Activated CD4-positive, alpha-beta memory T cell treated with anti-CD3 and anti-CD28 coated beads for 36 hours (primary cell): ENCODE measurements at places on chromosomes 6 and 20. TPM values are rescaled to one million over a fixed set of nuclear protein-coding genes. Genes with fewer than 3 reads are reported as not detected.
A peak's percentile ranks its signal among the peaks of the same experiment; 100 is the strongest.

DNA sequence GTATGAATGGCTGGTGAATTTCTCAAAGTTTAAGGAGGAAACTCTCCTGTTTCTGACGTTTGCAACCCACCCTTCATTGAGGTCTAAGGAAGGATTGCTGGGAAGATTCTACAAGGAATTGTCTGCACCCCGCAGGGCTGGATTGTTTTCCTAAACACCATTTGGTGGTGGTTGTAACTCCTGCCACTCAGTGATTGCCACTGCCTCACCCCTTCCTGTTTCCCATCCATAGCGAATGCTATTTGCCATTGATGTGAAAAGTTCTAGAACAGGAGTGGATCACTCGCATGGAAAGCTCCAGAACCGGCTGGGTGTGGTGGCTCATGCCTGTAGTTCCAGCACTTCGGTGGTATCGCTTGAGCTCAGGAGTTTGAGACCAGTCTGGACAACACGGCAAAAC lies 8.7 kb upstream of the DSP start:
- H3K27me3 ChIP-seq = peaks cover 25% of the 10 kb centered on the region
- DNase-seq = no peak
- no peak overlapping the region for H3K4me3 ChIP-seq
- no peak overlapping the region for H3K27ac ChIP-seq
- no peaks in the 10 kb centered on the region for H3K36me3 ChIP-seq

Gene MLN
- not detected for total RNA-seq

DNA sequence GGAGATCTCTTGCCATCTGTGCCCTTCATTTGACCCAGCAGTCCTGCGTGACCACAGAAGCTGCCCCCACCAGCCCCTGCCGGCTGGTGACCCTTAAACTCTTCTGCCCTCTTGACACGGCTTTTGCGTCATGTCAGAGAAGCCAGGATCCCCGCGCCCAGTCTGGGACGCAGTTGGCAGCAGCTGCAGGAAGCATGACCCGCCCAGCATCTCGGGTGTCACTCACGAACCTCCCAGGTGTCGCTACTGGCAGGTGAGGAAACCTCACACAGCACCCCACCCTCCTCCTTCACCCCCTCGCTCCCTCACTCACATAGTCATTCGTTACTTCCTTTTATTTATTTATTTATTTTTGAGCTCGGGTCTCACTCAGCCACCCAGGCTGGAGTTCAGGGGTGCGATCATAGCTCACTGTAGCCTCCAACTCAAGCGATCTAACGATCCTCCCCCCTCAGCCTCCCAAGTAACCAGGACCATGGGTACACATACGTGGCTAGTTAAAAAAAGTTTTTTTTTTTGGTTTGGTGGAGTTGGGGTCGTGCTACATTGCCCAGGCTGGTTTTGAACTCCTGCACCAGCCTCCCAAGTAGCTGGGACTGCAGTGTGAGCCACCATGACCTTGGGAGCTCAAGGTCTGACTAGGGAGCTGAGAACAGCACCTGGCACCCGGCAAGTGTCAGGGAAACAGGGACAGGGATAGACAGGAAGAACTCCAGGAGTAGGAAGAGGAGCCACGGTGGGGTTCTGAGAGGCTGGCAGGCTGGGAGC lies 14.1 kb upstream of the SPDEF start:
- no peaks in the 10 kb centered on the region for H3K36me3 ChIP-seq
- peaks cover 2% of the 10 kb centered on the region for H3K27me3 ChIP-seq
- no peak for DNase-seq
- no peak overlapping the region for H3K4me3 ChIP-seq
- no peaks in the 10 kb centered on the region for H3K4me1 ChIP-seq

GRCh38 chr6:110897433-110897832 lies 22.8 kb downstream of the AMD1 start:
- no peaks in the 10 kb centered on the region for H3K4me1 ChIP-seq
- DNase-seq = no peak
- no peak overlapping the region for H3K4me3 ChIP-seq
- peaks cover 55% of the 10 kb centered on the region for H3K36me3 ChIP-seq
- no peaks in the 10 kb centered on the region for H3K27me3 ChIP-seq

DNA sequence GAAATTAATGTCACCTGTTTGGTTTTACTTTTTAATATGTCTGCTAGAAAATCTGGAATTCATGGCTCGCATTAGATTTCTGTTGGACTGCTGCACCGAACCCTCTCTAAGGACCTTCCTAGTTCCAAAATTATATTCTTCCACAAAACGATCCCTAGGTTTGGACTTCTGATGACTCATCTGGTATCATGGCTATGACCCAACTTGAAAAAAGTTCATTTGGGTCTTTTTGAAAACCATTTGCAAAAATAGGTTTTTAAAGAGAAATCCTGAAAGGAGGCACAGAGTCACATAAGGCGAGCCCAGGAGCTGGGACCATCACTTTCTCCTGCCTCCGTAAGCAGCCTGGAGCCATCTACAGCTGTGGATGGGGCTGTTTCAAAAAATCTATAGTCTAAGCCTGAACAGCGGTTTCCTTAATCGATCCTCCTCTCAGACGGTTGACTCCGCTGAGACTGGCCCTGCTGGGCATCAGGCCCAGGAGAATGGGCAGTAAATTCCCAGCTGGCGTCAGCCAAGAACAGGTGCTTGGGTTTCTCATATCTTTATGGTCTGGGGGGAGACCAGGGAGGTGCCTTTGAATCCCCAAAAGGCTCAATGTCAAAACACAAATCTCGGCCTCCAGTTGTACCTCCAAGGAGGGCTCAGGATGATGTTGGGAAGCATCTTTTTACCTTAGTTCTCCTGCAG lies 44.6 kb downstream of the SLC24A3 start:
- no peaks in the 10 kb centered on the region for H3K36me3 ChIP-seq
- H3K27me3 ChIP-seq = no peaks in the 10 kb centered on the region

DNA sequence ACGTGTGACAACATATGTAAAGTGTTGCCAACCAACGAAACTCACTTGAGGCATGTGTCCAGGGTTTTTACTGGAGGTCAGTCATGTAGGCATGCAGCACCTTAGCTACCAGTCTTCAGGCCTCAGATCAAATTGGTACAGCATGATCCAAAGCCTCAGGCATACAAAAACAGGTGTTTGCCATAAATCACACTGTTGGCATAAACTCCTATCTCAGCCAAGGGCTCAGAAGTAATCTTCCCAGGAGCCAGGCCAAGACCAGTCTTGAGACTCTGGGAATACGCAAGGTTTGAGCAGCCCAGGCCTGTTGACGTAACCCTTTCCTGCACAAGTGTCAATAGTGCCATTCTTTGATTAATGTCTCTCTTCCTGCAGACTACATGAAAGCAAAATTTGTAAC lies 163.5 kb downstream of the PRL start:
- H3K4me1 ChIP-seq = no peaks in the 10 kb centered on the region
- DNase-seq = no peak
- H3K27ac ChIP-seq = no peak overlapping the region
- no peaks in the 10 kb centered on the region for H3K36me3 ChIP-seq

DNA sequence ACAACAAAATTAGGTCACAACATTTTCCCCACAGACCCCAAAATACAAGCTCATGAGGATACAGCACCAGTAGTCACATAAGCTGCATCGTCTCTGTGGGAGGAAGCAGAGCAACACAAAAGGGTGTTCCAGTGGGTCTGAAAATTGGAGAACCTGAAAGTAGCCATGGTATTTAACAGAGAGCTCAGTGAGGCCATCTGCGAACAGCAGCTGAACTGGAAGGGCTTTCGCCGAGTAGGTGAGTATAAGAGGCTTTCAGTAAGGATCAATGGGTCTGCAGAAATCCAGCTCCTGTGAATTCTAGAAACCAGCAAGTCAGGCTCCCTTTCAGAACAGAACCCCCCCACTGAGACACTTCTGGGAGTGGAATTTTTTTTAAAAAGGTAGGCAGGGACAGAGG lies 120.0 kb upstream of the RREB1 start:
- peaks cover under 1% of the 10 kb centered on the region for H3K27me3 ChIP-seq
- no peak overlapping the region for H3K4me3 ChIP-seq
- H3K36me3 ChIP-seq = no peaks in the 10 kb centered on the region
- H3K27ac ChIP-seq = no peak overlapping the region

DNA sequence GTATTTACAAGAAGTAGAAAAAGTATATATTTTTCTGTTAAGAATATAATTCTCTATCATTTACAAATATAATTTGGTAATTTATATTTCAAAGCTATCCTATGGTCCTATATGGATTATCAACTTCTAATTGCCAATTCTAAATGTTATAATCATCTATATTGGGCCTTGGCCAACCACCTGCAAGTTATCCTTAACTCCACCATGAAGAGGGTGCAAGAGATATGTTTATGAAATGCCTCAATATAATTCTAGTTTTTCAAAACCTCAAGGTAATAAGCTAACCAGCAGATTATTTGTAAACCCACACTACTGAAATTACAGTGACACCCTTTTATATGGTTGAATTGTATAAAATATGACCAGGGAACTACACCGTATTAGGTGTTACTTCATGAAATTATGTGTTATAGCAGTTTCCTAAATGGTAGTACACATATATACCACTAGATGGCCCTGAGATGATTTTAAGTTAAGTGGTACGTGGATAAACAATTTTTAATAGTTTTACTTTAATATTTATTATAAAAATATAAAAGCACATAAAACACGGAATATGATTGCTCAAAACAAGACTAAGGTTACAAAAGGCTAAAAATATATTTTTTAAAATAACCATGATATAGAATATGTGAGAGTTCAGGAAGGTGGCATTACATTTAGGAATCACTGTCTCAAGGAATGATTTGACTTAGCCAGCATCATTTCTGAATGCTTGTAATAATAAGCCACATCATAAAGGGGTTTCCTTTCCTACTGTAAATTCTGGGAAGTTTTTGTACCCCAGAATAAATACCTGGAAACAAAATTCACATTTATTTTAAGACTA lies 9.8 kb upstream of the PNISR start:
- no peak overlapping the region for H3K27ac ChIP-seq
- H3K4me3 ChIP-seq = no peak overlapping the region
- H3K27me3 ChIP-seq = no peaks in the 10 kb centered on the region
- no peaks in the 10 kb centered on the region for H3K4me1 ChIP-seq

GRCh38 chr6:149012040-149012545 lies 265.3 kb downstream of the UST start:
- H3K4me3 ChIP-seq = no peak overlapping the region
- no peaks in the 10 kb centered on the region for H3K4me1 ChIP-seq
- H3K36me3 ChIP-seq = no peaks in the 10 kb centered on the region

Gene COL21A1
- not detected for total RNA-seq

DNA sequence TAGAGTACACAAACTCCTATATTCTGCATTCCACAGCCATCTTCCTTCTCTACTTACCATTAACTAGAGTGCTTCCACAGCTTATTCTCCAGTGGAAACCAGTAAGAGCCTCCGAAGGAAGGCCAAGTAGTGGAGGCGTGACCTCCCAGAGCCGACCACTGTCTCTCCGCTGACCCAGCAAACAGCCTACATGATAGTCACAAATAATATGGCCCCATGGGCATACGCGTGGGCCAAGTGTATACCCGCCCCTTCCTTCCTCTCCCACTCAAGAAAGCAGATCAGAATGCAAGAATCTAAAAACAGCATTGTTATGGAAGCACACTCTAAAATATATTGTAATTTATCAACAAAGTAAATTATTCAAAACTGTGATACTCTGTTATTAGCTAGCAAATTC lies 526.6 kb upstream of the JARID2 start:
- peak overlapping the region; percentile 50 for H3K4me3 ChIP-seq
- no peak for DNase-seq
- H3K27ac ChIP-seq = peak overlapping the region; percentile 84
- H3K36me3 ChIP-seq = peaks cover 4% of the 10 kb centered on the region
- H3K27me3 ChIP-seq = no peaks in the 10 kb centered on the region
- peaks cover 70% of the 10 kb centered on the region for H3K4me1 ChIP-seq

Gene DEFB124
- total RNA-seq = not detected

GRCh38 chr20:62119591-62120364 lies 2.5 kb upstream of the LSM14B start:
- no peak overlapping the region for H3K27ac ChIP-seq
- peaks cover 19% of the 10 kb centered on the region for H3K36me3 ChIP-seq
- H3K4me3 ChIP-seq = no peak overlapping the region

GRCh38 chr6:26432627-26433201 lies 7.6 kb upstream of the BTN3A3 start:
- H3K4me1 ChIP-seq = no peaks in the 10 kb centered on the region
- peaks cover 27% of the 10 kb centered on the region for H3K36me3 ChIP-seq
- H3K27me3 ChIP-seq = no peaks in the 10 kb centered on the region
- no peak overlapping the region for H3K27ac ChIP-seq

- no peaks in the 10 kb centered on the region for H3K36me3 ChIP-seq
- no peak overlapping the region for H3K27ac ChIP-seq
- H3K27me3 ChIP-seq = peaks cover 30% of the 10 kb centered on the region
- peaks cover 14% of the 10 kb centered on the region for H3K4me1 ChIP-seq
Measured at GRCh38 chr6:56958481-56958880, 3.6 kb downstream of the BEND6 start.

DNA sequence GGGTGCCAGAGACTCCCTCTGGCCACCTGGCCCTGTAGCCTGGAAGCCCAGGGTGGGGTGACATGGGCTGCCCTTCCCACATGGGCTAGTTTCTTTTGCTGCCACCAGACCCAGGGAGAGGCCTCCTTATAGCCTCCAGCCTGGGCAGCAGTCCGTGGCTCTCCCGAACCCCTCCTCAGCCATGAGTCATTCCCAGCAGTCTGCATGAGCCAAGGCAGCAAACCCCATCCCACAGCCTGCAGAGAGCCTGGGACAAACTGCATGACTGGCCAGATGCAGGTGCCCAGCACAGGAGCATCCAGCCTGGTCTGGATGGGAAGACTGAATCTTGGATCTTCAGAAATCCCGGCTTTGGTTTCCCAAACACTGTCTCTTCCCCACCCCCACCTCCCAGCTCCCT lies 75.7 kb downstream of the MRPL14 start:
- H3K4me1 ChIP-seq = peaks cover 4% of the 10 kb centered on the region
- no peak overlapping the region for H3K27ac ChIP-seq
- no peaks in the 10 kb centered on the region for H3K27me3 ChIP-seq
- H3K36me3 ChIP-seq = no peaks in the 10 kb centered on the region

- H3K36me3 ChIP-seq = peaks cover 1% of the 10 kb centered on the region
- no peak overlapping the region for H3K27ac ChIP-seq
- peaks cover 8% of the 10 kb centered on the region for H3K27me3 ChIP-seq
Measured at GRCh38 chr6:27428502-27428901, 39.9 kb downstream of the ZNF391 start.

GRCh38 chr6:984031-984430 lies 291.1 kb upstream of the EXOC2 start:
- H3K27me3 ChIP-seq = peaks cover 18% of the 10 kb centered on the region
- H3K4me3 ChIP-seq = no peak overlapping the region
- DNase-seq = no peak
- H3K4me1 ChIP-seq = no peaks in the 10 kb centered on the region
- H3K27ac ChIP-seq = no peak overlapping the region

Gene DCBLD1
- 4.4 TPM for total RNA-seq

DNA sequence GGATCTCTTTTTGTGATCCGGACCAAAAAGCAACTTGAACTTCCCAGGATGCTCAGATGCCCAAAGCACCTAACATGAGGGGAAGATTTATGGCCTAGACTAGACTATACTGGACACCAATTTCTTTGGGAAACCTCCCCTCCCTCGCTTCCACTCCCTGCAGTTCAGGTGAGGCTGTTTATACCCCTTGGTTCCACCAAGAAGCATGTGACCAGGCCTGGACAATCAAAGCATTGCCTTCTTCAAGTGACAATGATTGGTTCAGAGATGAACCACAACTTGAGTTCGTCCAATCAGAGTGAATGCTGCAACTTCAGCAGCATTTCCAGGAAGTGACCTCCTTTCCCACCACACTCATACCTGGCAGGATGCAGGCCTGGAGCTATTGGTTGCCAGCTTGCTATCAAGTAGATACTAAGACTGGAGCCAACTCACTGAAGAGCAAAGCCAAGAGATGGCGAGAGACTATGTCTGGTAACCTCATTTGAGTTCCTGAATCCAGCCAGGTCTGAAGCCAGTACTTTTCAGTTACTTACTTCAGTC lies 45.6 kb upstream of the SLC9A8 start:
- H3K4me1 ChIP-seq = peaks cover 20% of the 10 kb centered on the region
- H3K27me3 ChIP-seq = peaks cover 57% of the 10 kb centered on the region
- no peaks in the 10 kb centered on the region for H3K36me3 ChIP-seq
- DNase-seq = peak; percentile 40
